ENCODE measurements at places on chromosomes 6 and 20.

DNA sequence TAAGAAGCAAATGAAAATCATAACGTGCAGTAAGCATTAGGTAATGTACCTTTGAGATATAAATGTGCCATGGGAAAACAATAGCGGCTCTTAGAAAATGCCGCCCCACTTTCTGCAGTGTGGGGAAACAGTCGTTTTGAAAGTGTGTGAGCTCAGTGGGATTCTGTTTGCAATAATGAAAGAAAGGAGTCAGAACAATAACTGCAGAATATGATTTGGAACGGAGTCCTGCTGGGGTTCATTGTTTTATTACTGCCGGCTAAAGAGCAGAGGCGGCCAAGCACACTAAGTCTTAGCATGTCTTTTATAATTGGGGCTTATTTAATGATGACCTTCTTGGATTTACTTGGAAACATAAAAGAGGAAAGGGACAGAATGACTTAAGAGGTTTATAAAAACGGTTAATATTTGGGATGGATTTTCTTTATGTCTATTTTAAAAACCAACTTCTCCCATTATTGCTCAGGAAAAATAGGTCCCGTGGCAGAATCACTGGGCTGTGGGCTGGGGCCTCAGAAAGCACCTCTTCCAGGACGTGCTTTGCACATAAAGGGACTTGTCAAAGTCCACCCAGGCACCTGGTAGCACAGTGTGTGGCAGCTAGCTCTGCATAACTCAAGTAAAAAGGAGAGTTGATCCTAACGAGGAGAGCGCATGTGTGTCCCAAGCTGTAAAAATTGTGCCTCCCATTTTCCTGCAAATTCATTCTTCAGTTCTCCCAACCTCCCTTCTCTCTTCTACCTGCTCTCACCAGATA lies 44.0 kb upstream of the SLC22A16 start:
- no peak for ATAC-seq

DNA sequence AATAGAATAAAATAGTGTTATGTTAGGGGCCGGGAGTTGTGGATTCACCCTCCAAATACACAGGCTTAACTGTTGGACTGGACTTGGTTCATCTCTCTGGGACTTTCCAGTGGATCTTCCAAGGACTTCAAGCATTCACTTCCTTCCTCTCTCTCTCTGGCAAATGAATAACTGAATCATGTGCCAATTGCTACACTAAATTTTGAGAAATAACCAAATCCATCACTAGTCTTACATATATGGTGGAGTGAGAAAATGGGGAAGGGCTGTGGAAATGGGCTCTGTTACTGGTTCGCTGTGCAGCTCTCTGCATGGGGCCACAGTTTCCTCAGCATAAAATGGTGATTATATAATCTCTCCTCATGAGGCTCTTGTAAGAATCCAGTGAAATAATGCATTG lies 6.8 kb upstream of the KIAA1755 start:
- ATAC-seq = no peak

DNA sequence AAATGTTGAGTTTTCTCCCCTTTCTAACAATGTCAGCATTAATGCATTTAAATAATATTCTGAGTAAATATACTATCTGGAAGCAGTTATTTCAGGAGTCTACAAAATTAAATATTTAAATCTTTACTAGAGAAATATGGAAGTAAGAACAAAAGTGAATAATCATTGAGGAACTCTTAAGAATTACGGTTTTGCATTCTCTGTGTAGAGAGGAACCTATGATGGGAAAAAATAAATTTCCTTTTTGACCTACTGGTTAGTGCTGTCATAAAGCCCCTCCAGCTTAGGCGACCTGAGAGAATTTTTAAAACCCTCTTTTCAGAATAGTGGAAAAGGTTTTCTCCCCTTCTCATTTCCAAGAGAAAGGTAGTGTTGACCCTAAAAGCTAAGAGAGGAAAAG lies 64.8 kb downstream of the ATXN1 start:
- ATAC-seq = no peak

GRCh38 chr20:14881518-14881917 lies 544.1 kb upstream of the FLRT3 start:
- no peak for ATAC-seq

- ATAC-seq = peak; percentile 46
Observed at GRCh38 chr6:30006170-30007131, 54.6 kb upstream of the POLR1H start.
